Stimulated activated CD4-positive, alpha-beta T cell treated with anti-CD3 and anti-CD28 coated beads, TNF-alpha, amount 100 ng/mL, for 48 hours (primary cell): ENCODE measurements at places on chromosomes 1 and 21.
A peak's percentile ranks its signal among the peaks of the same experiment; 100 is the strongest.

DNA sequence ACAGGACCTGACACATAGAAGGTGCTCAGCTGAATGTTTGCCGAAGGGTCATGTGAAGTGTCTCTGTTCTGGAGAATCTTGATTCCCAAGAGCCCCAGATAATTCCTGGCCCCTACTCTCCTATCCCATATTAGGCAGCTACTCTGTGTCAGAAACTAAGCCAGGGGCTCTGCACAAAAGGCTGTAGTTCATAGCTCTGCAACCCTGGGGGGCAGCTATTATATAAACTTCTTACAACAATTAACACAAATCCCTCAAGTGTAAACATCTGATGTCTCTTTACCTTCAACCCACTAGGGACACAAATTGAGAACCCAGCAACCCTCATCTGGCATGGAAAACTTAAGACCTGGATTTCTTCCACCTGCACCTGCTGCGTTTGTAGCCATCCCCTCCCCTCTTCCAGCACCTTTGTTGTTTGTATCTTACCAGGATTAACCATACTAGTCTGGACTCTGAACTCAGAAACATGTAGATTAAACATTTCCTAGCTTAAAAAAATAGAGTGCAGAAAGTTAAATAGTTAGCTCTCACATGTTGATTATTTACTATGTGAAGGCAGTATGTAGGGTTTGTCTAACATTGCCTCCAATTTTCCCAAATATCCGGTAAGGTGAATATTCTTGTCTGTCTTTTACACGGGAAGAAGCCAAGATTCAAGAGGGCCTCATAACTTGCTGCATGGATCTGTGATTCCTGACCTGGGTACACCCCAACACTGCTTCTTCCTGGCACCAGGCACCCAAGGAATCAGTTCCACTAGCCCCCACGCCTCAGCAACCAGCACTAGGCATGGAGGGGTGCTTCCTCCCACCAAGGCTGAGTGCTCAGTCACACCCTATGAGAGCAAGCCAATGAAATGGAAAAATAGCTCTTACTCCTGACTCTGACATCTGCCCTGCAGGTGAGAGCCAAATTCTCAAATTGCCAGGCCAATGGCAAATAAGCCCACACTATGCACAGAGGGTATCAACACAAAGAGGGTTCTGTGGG, 220.7 kb upstream of the HOOK1 start:
- no peak for DNase-seq

DNA sequence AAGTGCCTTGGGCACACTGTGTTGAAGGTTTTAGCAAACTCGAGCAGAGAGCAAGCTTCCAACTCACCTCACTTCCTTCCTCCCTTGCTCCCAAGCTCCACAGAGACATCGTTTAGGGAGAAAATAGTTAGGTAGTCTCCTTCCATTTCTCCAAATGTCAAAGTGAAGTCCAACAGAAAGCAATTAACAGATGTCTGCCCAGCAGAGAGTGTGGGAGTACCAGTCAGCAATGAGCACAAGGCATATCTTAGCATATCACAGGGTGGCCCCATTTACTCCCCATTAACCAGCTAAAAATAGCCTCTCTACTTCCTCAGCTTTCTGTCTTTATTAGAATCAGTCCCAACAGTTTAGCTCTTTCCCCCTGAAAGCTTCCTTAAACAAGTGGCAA, 334.2 kb upstream of the CAMK1G start:
- DNase-seq, result no peak

GRCh38 chr1:197444755-197445154, 176.7 kb downstream of the CRB1 start:
- DNase-seq, result no peak

DNA sequence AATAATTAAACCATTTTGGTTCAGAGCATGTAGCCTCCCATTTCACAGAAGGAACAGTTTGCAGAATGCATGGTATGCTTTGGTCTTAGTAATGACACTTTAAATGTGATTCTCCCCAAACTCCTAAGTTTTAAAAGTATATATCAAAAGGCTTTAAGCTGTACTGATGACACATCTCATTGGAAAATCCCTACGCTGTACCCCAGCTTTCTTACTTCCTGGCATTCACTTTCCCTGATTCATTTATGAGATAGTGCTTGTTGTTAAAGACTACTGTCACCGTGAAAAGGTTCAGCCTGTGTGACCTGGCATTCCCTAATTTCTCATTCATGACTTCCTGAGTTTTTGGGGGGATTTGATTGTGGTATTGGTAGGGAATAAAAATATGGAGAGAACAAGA, 53.4 kb downstream of the MPZL1 start:
- DNase-seq, result no peak

DNA sequence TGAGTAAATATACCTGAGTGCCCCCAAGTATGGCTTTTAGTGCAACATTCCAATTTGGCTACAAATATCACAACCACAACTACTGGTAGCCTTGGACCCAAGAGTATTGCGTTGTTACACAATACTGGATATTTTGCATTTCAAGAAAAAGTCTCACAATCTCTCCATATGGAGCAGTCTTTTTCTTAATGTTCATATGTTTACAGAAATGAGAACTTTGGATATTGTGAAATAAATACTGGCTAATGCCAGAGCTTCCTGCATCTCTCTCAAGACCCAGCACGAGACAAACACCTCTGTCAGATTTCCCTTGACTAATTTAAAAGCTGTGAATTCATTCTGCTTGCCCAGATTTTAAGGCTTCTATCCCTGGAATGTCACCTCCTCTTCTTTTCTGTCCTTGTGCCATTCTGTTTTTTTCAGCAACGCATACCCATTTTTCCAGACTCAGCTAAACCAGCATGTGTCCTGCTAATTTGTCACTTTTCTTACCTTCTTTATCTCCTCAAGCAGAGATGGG, 136.2 kb upstream of the BACE2 start:
- no peak for DNase-seq

DNA sequence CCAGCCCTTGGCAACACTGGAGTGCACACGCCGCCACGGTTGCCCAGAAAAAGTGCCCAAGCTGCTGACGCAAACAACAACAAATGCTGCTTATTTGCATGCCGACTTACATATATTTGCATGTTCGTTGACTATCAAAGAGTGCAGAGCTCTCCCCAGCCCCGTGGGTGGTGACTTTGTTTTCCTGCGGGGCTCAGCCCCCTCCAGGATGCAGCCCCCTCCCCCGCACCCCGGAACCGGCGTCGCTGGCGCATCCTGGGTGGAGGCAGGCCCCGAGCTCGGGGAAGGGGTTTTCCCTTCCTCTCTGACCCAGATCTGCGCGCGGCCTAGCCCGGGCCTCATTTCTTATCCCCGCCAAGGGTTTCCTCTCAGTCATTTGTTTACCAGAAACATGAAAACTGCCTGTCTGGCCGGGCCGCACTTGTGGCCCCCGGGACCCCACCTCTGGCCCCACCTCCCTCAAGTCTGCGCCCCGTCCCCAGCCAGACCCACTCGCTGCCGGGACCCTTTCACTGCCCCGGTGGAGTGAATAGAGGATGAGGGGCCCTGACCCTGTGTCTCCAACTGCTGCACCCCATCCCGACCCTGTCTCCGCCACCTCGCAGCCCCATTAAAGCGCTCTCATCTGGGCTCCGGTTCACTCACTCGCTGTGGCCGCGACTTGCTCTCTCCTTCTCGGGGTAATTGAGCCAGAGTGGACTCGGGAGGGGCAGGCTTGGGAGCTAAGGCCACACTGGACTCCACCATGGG, 5.5 kb downstream of the TNFRSF25 start:
- DNase-seq, result peak; percentile 77

GRCh38 chr1:236925386-236925785, 78.9 kb downstream of the MT1HL1 start:
- DNase-seq, result no peak

DNA sequence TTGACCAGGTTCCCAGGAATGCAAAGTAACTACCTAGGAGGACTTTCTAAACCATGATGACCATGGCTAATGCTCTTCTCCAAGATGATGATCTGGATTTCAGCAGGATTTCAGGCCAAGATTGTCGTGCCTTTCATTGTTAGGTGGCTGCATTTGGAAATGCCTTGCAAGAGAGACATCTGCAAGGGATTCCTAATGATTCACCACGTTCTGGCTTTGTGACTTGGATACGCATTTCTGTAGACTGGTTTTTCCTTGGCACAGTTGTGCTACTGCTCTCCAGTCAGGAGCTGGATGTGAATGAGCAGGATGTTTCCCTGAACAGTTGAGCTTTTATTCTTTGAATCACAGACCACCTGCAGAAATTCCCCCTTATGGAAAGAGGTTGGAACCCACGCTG, 212.4 kb downstream of the BACH1 start:
- DNase-seq, result no peak

DNA sequence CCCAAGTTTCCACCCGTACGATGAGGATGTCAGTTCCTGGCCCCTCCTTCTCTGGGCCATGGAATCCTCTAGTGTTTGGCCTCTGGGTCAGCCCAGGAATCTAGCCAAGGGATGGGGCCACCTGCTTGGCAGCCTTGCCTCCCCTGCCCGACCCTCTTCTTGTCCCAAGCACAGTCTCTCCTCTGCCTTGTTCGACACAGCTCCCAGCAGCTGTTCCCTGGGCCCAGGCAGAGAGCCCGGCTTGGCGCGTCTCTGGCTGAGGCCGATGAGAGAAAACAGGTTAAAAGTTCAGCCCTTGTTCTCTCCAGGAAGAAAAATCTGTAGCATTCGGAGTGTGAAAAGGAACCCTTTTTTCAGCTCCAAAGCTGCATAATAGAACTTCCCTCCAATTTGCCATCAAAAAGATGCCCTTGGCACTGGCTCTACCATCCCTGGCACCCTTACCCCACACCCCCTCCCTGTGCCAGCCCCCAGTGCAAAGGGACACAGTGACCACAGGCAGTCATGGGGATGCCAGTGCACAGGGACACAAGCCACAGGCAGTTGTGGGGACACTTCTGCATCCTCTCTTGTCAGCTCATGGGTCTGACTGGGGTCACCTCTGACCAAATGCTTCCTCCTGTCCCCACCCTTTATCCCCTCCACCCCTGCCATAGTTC, 68.4 kb downstream of the EPHB2 start:
- DNase-seq, result no peak

DNA sequence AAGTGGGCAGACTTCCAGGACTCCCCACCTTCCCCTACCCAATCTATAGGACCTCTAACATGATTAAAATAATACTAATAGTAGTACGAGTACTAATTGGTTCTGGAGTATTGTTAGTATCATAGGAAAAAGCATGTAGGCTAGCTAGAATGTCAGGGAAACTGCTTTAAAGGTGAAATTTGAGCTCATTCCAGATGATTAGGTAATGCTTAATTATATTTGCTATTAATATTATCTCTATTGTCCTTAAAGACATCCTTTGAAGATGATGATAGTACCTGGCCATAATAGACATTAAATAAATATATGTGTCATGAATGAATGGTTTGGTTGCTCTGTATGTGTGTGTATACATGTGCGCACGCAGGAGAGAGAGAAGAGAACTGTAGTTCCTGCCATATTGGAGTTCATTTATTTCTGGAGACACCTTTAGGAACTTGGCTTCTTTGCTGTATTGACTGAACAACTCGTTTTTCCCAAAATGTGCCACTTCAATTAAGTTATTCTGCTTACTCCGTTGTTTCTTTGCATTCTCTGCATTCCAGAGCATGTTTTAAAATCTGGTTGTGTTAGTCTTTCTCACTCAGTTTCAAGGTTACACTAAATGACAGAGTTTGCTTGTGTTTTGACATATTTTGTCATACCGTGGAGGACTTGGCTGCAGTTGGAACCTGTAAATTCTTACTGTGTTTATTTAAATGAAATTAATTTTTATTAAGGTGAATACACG, 117.1 kb downstream of the OSBPL9 start:
- no peak for DNase-seq

- DNase-seq, result no peak
Measured at GRCh38 chr1:170674239-170674638, 10.3 kb downstream of the PRRX1 start.

DNA sequence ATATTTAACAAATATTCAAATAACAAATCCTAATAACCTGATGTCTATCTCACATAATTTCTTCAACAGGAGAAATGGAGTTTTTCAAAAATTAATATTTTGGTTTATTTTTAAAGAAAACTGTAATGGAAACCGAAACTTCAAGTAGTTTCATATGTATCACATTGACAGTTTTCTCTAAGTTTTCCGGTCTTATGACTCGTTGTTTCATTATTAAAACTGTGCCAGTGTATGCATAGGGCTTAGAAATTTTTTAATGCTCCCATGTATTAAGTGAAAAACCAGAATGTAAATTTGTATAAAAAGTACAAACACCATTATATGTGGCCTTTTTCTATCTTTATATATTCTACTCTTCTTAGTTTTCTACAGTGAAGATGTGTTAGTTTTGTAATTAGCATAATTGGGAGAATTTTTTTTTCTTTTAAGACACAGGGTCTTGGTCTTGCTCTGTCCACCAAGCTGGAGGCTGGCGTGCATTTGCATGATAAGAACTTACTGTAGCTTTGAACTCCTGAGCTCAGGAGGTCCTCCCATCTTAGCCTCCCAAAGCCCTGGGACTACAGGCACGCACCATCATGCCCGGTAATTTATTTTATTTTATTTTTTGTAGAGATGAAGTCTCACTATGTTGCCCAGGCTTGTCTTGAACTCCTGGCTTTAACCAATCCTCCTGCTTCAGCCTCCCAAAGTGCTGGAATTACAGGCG, 43.9 kb upstream of the SAMSN1 start:
- DNase-seq, result no peak

DNA sequence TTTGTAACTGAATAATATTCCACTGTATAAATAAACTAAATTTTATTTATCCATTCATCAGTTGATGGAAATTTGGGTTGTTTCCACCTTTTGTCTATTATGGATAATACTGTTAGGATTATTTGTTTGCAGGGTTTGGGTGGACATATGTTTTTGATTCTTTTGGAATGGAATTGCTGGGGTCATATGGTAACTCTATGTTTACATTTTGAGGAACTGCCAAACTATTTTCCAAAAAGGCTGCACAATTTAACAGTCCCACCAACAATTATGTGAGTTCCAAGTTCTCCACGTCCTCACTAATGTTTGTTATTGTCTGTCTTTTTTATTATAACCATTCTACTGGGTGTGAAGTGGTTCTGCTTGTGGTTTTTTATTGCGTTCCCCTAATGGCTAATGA, 4.3 kb upstream of the SERBP1 start:
- DNase-seq, result no peak

- DNase-seq, result no peak
Measured at GRCh38 chr1:156709031-156709430, 3.6 kb upstream of the CRABP2 start.

DNA sequence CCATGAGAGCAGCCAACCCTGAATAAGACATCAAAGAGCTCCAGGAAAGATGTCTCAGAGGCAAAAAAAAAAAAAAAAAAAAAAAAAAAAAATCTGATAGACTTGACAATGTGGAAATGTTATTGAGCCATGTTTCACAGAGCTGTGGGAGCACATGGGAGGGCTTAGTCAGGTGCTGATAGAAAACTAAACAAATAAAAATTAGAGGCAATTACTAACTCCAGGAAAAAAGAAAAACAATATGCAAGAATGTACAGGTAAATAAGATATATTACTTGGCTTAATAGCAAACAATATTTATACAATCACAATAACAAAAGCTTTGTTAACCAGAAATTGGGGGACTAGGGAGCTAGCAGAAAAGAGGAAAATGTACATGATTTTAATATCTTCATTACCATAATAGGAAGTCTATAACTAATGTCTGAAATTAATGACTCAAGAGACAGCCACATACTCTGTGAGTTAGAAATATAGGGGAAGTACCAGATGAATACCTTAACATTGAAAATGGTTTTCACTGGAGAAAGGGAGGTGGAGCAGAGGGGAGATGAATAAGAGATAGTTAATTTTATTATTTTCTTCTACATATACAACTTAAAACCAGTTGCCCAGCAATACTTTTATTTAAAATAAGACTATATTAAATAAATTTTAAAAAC, 16.9 kb upstream of the RGS16 start:
- DNase-seq, result no peak

- DNase-seq, result no peak
Measured at GRCh38 chr1:214120191-214120590, 132.4 kb downstream of the PROX1 start.
